ENCODE measurements at places on chromosomes 2 and 18.

GRCh38 chr2:220959391-220959802 lies 612.7 kb downstream of the EPHA4 start:
- DNase-seq, result no peak

GRCh38 chr2:176473177-176473576 lies 203.9 kb downstream of the MTX2 start:
- DNase-seq, result peak; percentile 7

DNA sequence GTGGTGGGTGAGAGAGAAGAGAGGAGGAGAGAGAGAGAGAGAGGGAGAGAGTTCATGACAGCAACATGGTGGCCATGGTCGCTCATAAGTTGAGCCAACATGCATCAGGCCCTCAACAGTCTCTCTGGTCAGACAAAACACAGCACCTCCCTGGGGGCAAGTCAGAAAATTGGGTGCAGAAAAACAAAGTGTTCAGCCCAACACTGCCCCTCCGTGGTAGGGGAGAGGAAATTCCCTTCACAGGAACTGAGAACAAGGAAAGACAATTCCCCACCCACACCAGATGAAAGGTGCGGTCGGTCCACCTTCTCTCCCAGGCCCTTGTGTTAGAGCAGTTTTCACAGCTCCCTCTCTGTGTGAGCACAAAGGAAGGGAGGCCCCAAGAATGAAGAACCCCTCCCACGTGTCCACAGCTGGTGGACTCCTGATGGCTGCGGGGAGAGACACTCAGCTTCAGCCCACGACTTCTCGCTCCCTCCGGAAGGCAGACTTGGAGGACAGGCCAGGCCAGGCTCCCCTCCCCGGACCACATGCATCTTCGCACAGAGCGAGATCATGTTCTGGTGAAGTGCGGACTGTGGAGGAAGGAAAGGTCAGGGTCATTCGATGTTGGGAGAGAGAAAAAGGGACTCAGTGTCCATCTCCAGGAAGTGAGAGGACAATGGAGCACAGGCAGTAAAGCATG lies 181.7 kb downstream of the ANAPC1 start:
- peak; percentile 81 for DNase-seq

GRCh38 chr18:10754128-10754527 lies 228.3 kb downstream of the NAPG start:
- DNase-seq, result no peak

GRCh38 chr2:153477636-153478288 lies 800 bp downstream of the RPRM start:
- DNase-seq, result no peak

DNA sequence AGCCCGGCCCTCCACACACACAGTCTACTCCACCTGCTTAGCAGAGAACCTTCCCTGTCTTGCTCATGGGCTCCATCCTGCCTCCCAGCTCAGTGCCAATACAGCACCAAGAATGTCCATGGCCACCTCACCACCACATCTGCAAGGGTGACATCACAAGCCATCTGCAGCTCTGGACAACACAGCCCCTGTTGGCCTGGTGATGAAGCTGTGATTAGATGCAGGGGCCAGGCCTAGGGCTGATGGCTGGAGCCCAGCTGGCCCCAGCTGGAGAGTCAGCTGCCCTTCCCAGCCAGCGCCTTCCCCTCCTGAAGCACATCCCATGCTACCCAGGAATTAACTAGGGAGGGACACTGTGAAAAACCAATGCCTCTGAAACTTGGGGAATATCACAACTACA lies 91.1 kb downstream of the TTC32 start:
- DNase-seq, result no peak

- DNase-seq, result no peak
Measured at GRCh38 chr2:46310446-46310845, 13.2 kb downstream of the EPAS1 start.

GRCh38 chr18:79950515-79951341 lies 725 bp downstream of the SLC66A2 start:
- no peak for DNase-seq

- DNase-seq, result peak; percentile 54
Measured at GRCh38 chr18:13136056-13136903, 82.3 kb upstream of the LDLRAD4 start.

DNA sequence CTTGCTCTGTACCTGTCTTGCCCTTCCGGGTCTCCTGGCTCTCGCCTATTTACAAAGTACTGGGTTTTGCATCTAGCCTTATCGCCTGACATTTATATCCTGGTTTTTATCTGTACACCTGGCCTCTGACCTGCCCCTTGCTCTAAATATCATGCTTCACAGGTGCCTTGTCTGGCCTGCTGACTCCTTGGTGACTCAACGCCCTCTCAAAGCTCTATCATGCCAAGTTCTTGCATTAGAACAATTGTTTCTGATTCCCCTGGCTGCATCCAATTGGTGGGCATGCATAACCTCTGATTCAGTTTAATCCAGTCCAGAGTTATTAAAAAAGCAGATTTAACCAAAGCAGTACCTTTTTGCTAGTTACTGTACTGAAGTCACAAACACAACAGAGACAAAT lies 113.9 kb upstream of the CCDC68 start:
- no peak for DNase-seq

DNA sequence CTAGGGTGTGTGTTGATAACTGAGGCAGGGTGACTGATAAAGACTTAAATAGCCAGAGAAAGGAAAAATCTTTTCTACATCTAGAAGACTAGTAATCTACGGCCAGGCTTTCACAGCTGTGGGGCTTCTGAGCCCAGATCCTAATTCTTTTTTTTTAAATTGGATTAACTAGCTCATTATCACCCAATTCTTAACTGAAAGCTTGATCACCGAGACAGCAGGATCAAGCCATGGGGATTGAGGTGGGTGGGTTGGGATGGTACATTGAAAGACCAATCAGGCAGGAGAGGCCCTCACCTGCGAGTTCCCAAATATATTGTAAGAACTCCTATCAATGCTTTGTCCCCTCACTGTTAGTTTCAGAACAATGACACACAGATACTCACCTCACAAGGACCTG lies 20.0 kb upstream of the NFE2L2 start:
- no peak for DNase-seq

DNA sequence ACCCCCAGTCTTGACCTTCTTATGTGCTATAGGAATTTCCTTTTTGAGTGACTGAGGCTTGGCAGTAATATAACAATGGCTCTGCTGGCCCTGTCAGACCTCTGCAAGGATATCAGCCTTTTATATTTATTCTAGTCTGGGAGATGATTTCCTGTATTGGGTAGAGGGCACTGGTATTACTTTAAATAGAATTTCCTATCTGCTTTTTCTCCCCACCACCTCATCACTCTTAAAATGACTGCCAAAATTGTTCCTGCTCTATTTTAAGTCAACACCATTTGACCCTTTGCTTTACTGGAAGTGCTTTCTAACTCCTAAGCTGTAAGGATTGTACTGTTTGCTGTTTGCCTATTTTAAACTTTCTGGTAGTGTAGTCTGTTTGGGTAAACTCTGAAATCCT lies 658.4 kb upstream of the FSHR start:
- no peak for DNase-seq

- DNase-seq, result no peak
Measured at GRCh38 chr2:95317665-95318425, 20.7 kb downstream of the KCNIP3 start.
